Common myeloid progenitor, CD34-positive (primary cell): ENCODE measurements at places on chromosomes 5 and 9.

GRCh38 chr5:112210430-112211005, 208.6 kb downstream of the EPB41L4A start:
- peak; percentile 28 for DNase-seq

- no peak for DNase-seq
Measured at GRCh38 chr5:32583582-32584232, 1.6 kb upstream of the SUB1 start.

DNA sequence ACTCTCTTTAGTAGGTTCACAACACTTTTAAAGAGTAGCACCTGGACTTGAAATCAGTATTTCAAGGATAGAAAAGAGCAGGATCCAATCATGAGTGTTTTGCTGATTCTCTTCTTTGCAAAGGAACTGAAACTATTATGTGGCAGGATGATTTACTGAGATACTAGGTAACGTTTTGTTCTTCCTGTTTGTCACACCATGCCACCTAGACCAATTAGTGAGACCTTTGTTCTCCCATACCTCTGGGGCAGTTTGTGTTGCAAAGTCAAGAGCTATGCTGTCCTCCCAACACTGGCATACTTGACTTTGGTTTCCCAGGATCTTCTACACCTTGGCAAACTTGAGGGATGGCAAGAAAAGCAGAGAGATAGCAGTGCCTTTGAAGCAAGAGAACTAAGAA, 43.4 kb downstream of the PPP1R2B start:
- DNase-seq, result no peak

GRCh38 chr5:58767104-58767503, 184.2 kb downstream of the RAB3C start:
- DNase-seq, result no peak

- DNase-seq, result no peak
Measured at GRCh38 chr9:22136461-22137096, 127.5 kb upstream of the CDKN2B start.

DNA sequence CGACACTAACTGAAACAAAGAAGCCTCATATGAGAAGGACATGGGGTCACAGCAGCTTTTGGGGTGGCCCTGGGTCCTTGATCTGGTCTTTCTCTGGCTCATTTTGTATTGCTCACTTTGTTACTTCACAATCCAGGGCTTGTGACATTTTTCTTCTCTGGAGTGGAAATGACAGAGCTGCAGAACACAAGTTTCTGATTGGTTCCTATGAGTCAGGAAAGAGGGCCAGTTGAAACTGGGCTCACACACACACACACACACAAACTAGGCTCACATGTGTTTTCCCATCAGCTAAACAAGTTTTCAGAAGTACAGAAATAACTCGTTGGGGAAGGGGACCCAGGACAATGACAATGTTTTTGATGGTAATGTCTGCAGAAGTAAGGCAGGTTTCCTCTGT, 54.3 kb downstream of the TMC1 start:
- DNase-seq, result no peak

DNA sequence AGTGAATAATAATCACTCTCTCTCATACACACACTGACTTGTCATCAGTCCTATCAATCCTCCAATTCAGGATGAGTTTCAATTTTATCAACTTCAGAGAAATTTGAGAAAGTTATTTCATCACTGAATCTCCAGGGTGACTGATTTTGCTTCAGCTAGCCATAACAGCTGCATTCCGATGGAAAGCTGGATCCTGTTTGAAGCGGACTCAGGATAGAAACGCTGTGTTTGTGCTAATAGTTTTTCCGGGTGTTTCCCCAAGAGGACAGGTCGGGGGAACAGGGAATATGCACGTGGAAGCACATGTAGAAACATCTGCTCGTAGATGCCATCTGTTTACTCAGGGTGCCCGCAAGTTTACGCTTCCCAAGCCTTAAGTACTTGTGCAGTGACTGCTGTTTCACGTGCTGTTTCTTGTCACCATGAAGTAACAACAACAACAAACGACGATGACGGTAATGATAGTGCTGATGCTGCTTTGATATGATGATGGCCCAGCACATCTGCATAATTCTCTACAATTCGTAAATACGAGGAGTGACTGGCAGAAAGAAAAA, 263.7 kb upstream of the DAPK1 start:
- DNase-seq, result no peak

DNA sequence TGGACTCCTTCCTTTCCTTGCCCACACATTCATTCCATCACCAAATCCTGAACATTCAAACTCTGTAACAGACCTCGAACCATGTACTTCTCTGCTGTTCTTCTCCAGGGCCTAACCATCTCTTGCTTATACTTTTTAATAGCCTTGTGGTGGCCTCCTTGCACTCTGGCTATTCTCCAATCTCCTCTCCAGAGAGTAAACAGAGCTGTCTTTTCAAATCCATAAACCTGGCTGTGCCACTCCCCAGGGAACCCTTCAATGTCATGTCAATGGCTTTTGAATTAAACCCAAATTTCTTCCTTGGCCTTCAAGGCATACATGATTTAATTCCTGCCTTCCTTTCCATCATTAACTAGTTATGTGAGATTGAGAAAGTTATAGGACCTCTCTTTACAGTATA, 277.6 kb upstream of the EFNA5 start:
- DNase-seq, result no peak

- no peak for DNase-seq
Measured at GRCh38 chr9:5633243-5633642, 4.3 kb downstream of the RIC1 start.

DNA sequence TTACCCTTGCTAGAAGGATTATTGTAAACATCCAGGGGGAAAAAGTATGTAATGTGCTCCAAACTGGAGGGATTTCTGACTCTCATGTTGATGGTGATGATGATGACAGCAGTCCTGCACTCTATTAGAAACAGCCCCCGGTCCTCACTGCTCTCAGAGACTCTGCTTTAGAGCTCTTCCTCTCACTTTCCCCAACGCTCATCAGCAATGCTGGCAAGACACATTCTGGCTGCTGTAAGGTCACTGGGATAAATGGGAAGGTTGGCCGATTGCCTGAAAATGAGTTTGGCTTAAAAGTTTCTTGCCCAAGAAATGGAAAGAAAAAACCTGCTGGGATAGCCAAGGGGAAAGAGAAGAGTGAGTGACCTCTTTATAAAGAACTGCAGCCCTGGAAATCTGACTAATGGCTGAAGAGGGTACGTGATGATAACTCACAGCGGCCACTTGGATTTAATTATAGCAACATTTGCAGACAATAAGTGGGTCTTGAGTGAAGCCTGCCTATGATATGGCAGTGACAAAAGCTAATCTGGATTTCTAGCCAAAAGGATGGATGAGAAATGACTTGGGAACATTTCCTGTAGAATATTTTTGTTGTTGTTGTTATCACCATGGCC, 235.8 kb downstream of the TMEM38B start:
- DNase-seq, result no peak
